Muscle of arm (tissue), 14 donors: ENCODE measurements at places on chromosomes 12 and 14. TPM values are rescaled to one million over a fixed set of nuclear protein-coding genes. Genes with fewer than 3 reads are reported as not detected.

GRCh38 chr14:55120571-55121495 is 8.2 kb upstream of the LGALS3 start:
- no peak for DNase-seq

DNA sequence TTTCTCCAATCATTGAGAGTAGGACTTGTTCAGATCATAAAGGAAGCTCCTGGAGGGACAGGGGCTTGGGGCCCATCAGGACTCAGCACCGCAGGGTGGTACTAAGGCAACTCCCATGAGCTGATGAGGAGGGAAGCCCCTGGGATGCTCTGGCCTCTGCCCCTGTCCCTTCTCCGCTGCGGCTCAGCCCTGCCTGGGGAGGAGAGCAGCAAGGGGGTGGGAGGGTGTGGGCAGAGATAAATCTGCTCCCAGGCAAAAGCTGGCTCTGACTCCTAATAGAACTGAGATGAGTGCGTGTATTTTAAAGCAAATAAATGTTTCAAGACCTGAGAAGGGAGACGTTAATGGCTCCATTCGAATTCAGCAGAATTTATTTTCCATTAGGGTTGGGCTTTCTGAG is 52.0 kb upstream of the CHST11 start:
- no peak for DNase-seq

- no peak for DNase-seq
Observed at GRCh38 chr12:92431146-92431545, 271.6 kb upstream of the PLEKHG7 start.

The FOXG1 gene
- 0.08 TPM for polyA plus RNA-seq

DNA sequence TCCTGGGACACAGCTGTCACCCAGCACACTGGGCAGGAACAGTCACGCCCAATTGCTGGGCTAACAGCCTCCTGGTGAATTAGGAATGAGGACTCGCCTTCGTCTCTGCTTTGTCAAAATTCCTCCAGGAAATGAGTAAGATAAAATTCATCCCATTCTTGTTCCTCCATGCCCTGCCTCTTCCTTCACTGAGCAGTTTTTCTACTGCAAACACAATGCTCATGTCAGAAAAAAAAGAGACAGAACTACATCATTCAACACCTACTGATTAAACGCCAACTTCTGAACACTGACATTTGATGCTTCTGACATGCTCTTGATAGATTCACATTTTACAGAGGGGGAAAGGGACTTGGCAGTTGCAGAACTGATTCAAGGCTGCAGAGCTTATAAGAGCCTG is 37.5 kb upstream of the DTX1 start:
- DNase-seq, result no peak

- DNase-seq, result no peak
Observed at GRCh38 chr14:68561531-68562007, 231.3 kb downstream of the ZFP36L1 start.

The ZNF410 gene
- polyA plus RNA-seq, result 38.3 TPM

GRCh38 chr14:26738571-26738970 is 140.7 kb upstream of the NOVA1 start:
- DNase-seq, result no peak

- no peak for DNase-seq
Observed at GRCh38 chr14:51630987-51631386, 20.7 kb upstream of the FRMD6 start.

GRCh38 chr12:62263966-62264365 is 3.8 kb downstream of the USP15 start:
- no peak for DNase-seq

The IGF1 gene
- polyA plus RNA-seq, result 32.8 TPM

The ACOT2 gene
- polyA plus RNA-seq, result 25.0 TPM

The BBOF1 gene
- polyA plus RNA-seq, result 5.8 TPM
